ENCODE measurements at places on chromosomes 2 and 18. TPM values are rescaled to one million over a fixed set of nuclear protein-coding genes. Genes with fewer than 3 reads are reported as not detected.

Gene BOK
- total RNA-seq: 14.2 TPM

Gene ZC3H6
- total RNA-seq: 9.6 TPM

Gene COL4A3
- 0.56 TPM for total RNA-seq

Gene SRD5A2
- total RNA-seq: not detected

Gene KCTD1
- total RNA-seq: 15.6 TPM

Gene CAVIN2
- 16.2 TPM for total RNA-seq

Gene KCNE4
- 0.76 TPM for total RNA-seq

Gene ZC3H8
- 5.1 TPM for total RNA-seq

Gene NT5C1B
- total RNA-seq: not detected

Gene DES
- 18.5 TPM for total RNA-seq

Gene CPS1
- 0.70 TPM for total RNA-seq

Gene HSPD1
- total RNA-seq: 152 TPM

Gene CIB4
- not detected for total RNA-seq

Gene DTNA
- total RNA-seq: 7.0 TPM

Gene FAP
- 0.34 TPM for total RNA-seq

Gene CCDC74B
- total RNA-seq: 0.49 TPM

Gene CTAGE1
- total RNA-seq: not detected

Gene NPPC
- not detected for total RNA-seq

Gene MOGAT1
- total RNA-seq: not detected

Gene RAX
- total RNA-seq: not detected

Gene ELOA2
- total RNA-seq: not detected

Gene CLEC4F
- not detected for total RNA-seq

Gene ITGAV
- total RNA-seq: 50.8 TPM

Gene SH3BP4
- total RNA-seq: 41.8 TPM

Gene C1QL2
- not detected for total RNA-seq

Gene PTPRN
- total RNA-seq: 2.3 TPM

Gene DSC2
- total RNA-seq: 261 TPM

Gene ST8SIA5
- total RNA-seq: 0.59 TPM

Gene VWC2L
- not detected for total RNA-seq

Gene TMEM17
- total RNA-seq: 0.84 TPM

Data from left colon (tissue), 2 donors.